ENCODE measurements at places on chromosomes 4 and X.

DNA sequence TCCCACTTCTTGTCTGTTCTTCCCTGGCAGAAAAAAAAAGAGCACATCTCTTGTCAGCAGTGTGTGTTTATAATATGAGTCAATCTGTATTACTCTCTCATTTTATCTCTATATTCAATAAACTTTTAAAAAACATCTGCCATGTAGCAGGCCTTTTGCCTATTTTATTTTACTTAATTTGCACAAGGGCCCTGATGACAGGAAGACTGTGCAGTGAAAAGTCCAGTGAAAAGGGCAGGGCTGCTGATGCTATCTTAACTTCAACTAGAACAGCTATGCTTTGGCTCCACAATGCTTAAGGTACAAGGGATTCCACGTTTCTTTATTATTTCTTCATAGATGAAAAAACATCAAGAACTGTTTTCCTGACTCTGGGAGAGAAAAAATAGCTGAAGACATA, 97.0 kb upstream of the DGKK start:
- DNase-seq, result no peak

GRCh38 chrX:68991691-68992345, 163.0 kb downstream of the EFNB1 start:
- no peak for DNase-seq

DNA sequence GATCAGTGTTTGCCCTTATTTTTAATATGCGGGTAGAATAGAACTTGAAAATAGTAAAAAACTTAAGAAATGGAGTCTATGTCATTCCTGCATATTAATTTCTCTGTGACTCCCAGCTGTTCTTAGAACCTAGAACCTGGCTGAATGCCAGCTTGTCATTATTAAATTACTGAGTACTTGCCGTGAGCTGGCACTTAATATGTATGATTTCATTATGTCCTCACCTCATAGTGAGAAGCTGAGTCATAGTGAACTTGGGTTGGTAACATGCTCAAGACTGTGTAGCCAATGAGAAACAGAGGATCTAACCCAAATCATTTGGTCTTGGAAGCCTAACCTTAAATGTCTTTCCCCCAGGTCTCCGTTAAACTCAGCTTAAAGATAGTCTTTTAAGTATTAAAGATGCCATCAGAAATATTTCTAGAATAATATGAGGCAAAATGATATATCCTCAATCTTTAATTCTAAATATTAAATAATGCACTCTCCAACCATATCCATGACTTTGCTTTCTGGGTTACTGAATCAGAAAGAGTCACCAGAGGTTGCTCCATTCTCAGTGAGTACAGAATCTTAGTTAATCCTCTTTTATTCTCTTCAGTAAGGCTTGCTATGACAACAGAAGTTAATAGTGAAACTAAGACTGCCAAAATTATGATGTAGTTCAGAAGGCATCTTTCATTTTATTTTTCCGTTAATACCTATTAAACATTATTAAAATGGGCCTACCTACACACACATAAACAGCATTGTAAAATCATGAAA, 58.6 kb upstream of the TLL1 start:
- no peak for DNase-seq

DNA sequence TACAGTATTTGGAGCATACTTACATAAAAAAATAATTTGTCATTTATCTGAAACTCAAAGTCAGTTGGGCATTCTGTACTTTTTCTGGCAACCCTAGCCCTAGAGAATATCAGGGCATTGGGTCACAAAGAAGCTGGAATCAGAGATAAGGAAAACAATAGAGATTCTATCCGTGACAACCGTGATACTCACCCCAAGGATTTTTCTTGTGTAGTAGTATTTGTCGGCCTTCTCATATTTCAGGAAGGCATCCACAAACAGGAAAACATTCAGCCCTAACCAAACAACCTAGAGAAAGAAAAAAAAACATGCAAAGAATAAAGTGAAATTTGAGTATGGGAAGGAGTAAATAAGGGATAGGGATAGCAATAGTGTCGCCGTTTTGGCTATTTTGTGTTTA, 3.6 kb downstream of the NOX1 start:
- no peak for DNase-seq

- peak; percentile 28 for DNase-seq
Observed at GRCh38 chrX:123339221-123339905, 155.3 kb downstream of the GRIA3 start.

GRCh38 chrX:13341491-13342101, 21.7 kb upstream of the ATXN3L start:
- DNase-seq, result peak; percentile 32

DNA sequence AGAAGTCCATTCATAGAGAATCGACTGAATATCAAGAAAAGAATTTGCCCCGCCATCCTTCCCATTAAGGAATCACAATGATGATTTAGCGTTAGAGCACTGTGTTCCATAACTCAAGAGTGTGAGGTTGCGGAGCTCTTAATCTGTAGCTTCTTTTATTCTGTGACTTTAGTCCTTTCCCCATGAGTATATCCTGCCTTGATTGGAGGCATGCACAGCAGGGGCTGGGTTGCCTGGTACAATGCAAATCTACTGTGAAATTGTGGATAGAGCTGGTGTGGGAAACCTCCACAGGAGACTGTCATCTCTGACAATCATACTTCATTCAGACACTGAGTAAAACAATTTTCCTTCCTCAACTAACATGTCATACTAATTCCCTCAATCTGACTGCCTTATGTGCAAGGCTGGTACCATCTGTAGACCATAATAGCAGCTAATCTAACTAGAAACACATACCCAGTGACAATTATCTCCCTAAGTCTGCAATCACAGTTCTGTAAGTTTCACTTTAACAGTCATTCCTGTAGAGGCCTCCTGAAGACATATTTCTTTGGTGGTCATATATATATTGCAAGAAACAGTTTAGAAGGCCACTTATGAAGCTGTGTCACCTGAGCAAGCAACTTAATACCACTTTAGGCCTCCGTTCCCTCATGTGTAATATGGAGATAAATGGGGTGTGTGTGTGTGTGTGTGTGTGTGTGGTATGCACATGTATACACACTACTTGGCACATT, 355.2 kb upstream of the FAM241A start:
- DNase-seq, result no peak

GRCh38 chr4:17664755-17665154, 50.3 kb downstream of the MED28 start:
- peak; percentile 44 for DNase-seq

DNA sequence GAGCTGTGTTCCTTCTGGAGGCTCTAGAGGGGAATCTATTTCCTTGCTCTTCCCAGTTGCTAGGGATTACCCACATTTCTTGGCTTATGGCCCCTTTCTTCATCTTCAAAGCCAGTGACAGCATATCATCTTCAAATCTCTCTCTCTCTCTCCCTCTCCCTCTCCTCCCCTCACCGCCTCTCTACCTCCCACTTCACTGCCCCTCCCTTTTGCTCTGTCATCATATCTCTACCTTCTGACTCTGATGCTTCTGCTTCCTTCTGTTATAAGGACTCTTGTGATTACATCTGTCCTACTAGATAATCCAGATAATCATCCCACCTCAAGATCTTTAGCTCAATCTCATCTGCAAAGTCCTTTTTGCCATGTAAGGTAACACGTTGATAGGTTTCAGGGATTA, 93.1 kb upstream of the TEX13D start:
- DNase-seq, result no peak

GRCh38 chrX:135431886-135432285, 10.1 kb downstream of the SMIM10L2A start:
- DNase-seq, result no peak

GRCh38 chr4:145189981-145190380, 9.6 kb upstream of the OTUD4 start:
- DNase-seq, result no peak

DNA sequence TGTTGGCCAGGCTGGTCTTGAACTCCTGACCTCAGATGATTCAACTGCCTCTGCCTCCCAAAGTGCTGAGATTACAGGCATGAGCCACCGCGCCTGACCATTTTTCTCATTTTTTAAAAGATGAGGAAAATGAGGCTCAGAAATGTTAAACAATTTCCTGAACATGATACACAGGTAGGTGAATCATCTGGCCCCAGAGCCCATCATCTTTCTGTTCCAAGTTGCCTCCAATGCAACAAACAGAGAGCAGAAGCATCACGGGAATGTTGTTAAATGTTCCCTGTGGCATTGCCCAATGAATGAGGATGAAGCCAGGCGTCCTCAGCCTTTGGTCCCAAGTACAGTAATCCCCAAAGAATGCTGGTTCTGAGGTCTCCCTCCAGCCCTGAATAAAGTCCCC, 31.3 kb upstream of the ANXA5 start:
- DNase-seq, result peak; percentile 90

DNA sequence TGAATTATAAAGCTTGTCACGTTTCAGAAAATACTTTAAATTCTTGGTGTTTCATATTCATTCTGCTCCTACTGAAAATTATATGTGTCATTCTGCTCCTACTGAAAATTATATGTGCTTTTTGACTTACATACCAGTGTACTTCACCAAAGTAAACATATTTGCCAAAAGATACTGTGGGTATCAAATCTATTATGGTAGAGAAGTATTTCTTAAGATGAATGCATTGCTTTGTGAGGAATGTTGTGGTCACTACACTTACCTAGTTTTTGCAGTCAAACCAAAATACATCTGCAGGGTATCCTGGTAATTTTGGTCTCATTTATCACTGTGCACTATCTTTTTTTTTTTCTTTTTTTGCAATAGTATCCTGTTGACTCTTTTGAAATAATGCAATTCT, 287.7 kb upstream of the MAD2L1 start:
- no peak for DNase-seq

- DNase-seq, result no peak
Observed at GRCh38 chrX:1506916-1507315, 30.1 kb downstream of the P2RY8 start.

- no peak for DNase-seq
Observed at GRCh38 chr4:173807347-173807746, 277.3 kb upstream of the HAND2 start.

GRCh38 chr4:81369886-81370285, 101.8 kb downstream of the RASGEF1B start:
- no peak for DNase-seq

GRCh38 chr4:123167931-123168330, 228.7 kb upstream of the SPRY1 start:
- no peak for DNase-seq

DNA sequence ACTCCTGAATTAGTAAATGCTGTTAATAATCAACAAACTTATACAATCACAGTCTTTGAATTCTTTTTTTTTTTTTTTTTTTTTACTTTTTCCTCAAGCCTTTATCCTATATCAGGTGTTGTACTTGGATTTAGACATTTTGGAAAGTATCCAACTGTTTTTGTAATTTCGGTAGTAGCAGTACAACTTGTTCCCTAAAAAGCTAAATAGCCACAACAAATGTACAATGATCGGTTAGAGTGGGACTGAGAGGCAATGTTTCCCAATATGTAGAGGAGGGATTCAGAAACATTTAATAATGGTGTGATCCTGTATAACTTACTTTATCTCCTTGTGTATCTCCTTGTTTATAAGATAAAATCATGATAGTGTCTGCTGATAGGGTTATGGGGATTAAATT, 343.1 kb downstream of the GRID2 start:
- no peak for DNase-seq

GRCh38 chr4:17476853-17477252, 35.0 kb downstream of the QDPR start:
- no peak for DNase-seq

- peak; percentile 94 for DNase-seq
Observed at GRCh38 chr4:53321151-53321983, 44.5 kb downstream of the SCFD2 start.

DNA sequence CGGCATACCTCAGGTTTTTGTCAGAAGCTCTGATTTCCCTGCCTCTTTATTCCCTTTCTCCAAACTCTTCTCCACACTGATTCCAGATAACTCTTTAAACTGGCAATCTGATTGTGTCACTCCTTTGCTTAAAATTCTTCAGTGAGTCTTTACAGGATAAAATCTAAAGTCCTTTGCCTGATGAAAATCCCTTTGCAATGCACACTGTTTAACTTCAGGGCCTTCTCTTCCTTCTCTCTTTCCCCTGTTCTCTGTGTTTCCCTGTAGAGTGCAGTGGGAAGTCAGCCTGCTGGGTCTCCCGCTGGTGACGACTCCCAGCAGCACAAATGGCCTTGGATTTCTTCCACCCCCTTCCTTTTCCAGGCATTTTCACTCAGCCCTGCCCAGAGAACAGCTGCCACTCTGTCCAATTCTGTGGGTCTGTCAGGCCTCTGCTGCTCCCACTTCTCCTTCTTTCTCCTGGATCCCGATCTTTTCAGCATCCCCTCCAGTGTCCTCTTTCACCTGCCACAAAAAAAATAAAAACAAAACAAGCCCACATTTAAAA, 189.9 kb upstream of the NWD2 start:
- DNase-seq, result no peak
